Activated CD4-positive, CD25-positive, alpha-beta regulatory T cell treated with anti-CD3 and anti-CD28 coated beads, Interleukin-2, amount 50 U/mL, for 72 hours (primary cell): ENCODE measurements at places on chromosomes 2 and 18.

GRCh38 chr2:191314697-191315364, 69.6 kb downstream of the MYO1B start:
- no peak for DNase-seq

GRCh38 chr2:174694196-174694878, 69.9 kb downstream of the CHRNA1 start:
- DNase-seq: no peak

GRCh38 chr2:163407296-163407695, 328.5 kb downstream of the FIGN start:
- no peak for DNase-seq

DNA sequence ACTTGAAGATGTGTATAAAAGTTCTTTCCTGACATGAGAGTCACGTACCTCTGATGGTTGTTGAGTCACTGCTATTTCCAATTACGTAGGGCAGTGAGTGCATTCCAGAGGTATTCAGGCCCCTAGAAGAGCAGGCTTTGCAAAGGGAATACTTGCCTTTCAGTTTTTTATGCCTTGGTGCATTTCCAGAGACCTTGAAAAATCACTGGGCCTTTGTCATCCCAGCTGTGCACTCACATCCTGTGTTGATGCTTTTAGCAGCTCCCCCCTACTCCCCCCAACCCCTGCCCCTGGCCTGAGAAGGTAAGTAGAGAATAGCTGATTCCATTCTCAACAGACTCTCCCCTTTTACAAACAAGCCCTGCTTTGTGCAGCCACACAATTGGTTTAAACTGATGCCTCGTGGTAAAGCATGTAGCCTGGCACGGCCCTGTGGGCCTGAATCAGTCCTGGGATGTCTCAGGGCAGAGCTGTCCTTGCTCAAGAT, 174.2 kb downstream of the PRPF40A start:
- DNase-seq: no peak

- DNase-seq: no peak
Measured at GRCh38 chr18:10349561-10349960, 104.9 kb upstream of the APCDD1 start.

DNA sequence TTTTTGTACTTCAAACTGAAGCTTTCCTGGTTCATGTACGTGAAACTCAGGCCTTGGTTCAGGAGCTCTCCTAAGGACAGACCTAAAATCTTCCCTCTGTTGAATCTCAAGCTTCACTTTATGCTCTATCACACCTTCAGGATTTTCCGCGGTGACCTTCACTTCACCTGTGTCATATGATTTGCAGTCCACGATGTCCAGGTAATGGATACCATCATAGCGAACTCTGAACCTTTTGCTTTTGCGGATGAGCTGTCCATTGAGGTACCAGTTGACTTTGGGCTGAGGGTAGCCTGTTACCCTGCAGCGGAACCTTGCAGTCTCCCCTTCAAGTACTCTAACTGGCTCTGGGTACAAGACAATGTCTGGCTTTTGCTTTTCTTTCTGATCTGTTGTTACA, 31.2 kb downstream of the TTN start:
- no peak for DNase-seq

DNA sequence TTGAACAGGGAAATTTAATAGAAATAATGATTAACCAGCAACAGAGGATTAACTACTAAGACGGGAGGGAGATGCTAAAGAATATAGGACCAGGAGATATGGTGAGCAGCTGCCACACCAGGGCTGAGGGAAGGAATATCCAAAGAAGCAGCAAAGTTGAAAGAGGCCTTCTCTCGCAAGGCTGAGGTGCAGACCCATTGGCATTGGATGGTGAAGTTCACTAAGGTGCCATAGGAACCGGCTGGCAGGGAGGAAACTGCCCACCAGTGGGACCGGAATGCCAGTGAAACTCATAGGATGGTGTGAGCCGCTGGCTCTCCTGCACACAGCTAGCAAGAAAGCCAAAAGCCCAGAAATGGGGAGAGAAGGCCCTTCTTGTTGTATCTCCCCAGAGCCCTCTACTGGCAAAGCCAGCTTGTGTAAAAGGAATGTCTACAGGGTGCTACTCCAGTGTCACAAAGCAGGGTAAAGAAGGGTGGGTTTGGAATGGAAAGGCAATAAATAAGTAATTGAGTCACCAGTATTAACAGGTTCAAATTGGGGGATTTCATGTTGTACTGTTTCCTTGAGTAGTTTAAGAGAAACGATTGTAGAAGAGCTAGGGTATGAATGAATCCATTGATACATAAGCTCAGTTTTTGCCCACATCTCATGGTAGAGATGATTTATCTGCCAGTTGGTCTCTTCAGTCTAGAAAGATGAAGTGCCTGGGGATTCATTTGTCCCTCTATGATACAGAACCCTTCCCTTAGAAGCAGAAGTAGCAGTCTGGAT, 36.0 kb downstream of the FARP2 start:
- DNase-seq: no peak

GRCh38 chr2:113180131-113180946, 6.6 kb downstream of the PSD4 start:
- no peak for DNase-seq

DNA sequence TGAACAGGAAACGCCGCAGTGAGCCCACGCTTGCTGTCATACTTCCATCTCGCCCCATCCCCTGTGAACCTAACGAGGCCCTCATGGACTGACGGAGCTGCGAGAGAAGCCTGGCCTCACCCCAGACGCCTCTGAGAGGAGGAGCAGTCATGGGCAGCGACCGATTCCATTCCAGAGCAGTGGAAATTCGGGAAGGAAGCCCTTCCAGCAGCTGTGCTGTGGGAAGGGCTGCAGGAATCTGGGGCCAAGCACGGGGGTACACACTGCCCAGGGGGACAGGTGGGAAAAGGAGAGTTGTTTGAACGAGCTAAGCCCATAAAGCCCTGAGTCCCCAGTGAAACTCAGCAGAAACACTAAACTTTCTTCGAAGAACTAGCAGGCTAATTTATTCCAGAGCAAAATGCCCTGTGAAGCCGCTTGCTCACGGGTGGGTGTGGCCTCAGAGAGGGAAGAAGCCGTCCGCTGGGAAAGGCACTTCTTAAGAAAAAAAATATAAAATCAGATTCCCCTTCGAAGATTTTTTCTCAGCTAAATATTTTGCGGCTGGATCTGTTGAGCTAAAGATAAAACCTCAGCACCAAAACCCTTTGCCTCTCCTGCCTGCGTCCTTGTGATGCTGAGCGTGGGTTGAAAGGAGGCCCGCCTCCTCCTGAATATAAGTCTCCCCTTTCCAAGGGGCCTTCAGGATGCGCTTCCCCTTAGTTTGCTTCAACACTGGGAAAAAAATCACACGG, 38.2 kb downstream of the ANKMY1 start:
- DNase-seq: no peak

DNA sequence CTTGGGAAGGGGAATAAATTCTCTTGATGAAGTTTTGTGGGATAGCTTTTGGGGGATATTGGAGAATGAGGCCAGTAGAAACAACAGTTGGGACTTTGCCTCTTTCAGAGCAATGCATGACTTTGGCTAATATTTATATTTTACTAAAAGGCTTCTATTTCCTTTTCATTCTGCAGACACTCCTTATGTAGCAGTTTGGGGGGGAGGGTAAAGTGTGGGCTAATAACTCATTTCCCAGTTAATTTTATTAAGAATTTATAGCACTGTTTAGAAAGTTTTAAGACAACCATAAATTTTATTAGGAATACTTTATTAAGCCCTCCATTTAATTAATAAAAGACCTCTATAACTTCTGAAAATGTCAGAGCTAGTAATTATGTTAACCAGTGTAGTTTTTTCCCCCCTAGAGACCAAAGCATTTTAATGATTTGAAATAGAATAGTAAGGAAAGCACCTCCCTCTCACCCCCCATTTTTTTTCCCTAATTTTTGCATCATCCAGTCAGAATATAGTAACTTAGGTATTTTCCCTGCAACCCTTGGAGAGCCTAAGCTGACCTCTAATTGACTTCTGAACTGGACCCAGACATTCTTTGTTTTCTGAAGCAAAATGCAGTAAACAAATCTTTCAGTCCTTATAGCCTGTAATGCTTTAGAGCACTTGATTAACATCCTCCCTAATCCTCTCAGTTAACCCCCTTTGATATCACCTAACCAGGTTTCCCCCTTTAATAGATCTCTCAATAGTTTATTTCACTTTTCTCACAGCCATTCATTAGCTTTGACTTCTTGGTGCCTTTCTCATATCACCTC, 5.0 kb upstream of the MEIS1 start:
- DNase-seq: no peak

DNA sequence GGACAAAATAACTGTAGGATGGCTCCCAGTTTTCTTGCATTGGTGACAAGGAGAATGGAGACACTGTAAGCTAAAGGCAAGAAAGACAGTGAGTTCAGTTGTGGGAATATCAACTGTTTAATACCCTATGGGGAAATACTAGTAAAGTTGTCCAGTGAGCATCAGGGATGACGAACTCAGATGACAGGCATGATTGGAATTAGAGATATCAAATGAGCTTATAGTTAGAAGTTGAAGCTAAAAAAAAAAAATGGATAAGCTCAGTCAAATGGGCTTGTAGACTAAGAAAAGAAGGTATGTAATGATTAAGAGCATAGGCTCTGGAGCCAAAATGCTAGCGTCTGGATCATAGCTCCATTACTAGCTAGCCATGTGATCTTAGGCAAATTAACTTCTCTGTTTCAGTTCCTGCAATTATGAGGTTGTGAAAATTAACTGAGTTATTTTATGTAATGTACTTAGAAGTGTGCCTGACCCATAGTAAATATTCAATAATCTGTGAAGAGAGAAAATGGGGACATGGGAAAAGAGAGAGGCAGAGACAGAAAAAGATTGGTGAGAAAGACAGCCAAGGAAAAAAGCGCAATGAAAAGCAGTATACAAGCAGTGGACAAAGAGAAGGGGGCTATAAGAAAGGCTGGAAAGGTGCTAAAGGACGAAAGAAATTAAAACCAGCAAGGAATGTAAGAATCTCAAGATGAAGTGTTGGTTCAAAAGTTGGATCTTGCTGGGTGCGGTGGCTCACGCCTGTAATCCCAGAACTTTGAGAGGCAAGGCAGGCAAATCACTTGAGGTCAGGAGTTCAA, 95.7 kb upstream of the SLC39A10 start:
- no peak for DNase-seq

- DNase-seq: no peak
Measured at GRCh38 chr2:30293303-30293921, 62.1 kb downstream of the LBH start.

GRCh38 chr2:72043985-72044384, 103.7 kb downstream of the CYP26B1 start:
- no peak for DNase-seq

DNA sequence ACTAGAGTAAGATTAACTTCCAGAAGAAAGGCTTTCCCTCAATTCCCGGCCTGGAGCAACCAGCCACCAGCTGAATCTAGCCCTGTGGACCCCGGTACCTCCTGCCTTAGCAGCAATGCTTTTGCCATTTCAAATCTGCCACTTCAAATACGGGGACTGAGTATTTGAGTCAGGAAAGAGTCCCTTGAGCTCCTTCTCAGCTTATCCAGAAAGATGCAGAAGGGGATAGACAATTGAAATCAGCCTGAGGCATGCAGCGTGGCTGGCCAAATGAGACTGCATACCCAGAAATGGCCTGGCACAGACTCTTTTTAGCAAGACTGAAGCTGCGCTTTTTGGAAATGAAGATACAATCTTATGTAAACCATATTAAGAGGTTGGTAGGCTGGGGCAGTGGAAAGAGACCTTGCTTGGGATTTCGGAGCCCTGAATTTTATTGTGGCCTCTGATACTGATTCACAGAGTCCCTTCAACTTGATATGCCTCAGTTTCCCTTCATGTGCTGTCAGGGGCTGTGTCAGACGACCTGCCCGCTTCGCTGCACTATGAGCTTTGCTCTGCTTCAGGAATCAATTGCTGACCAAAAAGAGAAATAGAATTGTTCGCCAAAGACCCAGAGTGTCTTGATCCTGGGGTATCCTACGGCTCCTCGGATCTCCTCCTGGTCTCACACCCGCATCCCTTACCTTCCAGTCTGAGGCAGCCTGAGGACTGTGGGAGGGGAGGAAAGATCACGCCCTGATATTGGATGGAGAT, 1.0 kb downstream of the MATN3 start:
- no peak for DNase-seq

- DNase-seq: no peak
Measured at GRCh38 chr2:171482308-171482707, 40.0 kb upstream of the CYBRD1 start.

DNA sequence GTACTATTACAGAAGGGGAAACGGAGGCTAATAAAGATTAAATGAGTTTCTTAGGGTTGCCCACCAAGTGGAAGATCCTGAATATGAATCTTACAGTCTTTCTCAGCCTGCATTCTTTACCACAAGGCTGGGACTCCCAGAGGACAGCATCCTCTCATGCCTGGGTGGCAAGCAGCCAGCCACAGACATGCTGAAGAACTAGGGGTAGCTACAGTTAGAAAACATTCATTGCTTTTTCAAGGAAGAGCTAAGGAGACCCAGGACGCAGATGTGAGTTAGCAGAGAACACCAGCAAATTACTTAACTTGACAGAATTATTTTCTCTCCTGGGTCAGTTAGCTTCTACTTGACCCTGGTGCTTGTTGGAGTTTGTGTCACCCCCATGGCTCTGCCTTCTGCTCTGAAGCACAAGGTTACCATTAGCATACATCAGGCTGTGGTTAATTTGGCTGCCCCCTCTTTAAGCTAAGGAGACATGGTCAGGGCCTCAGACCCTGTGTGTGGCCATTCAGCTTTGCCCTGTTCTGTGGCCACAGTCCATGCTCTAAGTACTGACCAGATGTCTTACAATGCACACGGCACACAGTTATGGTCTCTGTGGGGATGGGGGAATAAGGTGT, 132.3 kb upstream of the TNP1 start:
- DNase-seq: no peak
